NCI-H1694 treated with DMSO at 0.1 percent for 48 hours (cell line): ENCODE measurements at places on chromosomes 5 and 9.
A peak's percentile ranks its signal among the peaks of the same experiment; 100 is the strongest.

GRCh38 chr9:34341659-34342295 is 12.4 kb downstream of the NUDT2 start:
- DNase-seq: no peak

DNA sequence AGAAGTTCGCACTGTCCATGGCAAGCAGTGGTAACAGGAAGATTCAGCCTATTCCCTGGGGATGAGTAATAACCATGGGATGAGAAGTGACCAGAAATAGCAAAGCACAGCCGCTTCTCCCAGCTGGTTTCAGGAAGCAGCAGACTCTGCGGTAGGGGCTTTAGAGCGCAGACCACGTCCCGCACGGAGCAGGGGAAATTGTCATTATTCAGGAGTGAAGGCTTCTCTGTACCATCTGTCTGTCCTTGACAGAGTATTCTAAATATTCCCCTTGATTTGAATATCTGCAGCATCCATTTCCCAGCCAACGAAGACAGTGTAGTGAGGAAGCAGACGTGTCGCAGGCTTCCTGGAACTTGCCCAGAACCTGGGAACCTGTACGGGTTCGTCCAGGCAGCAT is 159.6 kb downstream of the NXNL2 start:
- DNase-seq: no peak

GRCh38 chr5:115126303-115126702 is 43.4 kb downstream of the TRIM36 start:
- DNase-seq: no peak

DNA sequence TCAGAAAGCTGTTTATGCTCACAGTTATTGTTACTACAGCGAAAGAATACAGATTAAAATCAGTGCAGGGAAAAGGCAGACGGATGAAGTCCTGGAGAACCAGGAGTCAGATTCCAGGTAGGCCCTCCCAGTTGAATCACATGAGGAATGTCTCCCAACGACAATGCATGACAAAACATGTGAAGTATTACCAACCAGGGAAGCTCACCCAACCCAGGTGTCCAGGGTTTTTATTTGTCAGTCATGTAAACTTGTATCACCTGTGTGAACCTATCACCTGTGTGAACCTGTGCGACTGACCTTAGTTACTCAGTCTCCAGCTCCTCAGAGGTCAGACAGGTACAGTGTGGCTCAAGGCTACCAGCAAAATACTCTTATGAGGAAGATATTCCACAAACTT is 63.9 kb downstream of the KIAA1958 start:
- no peak for DNase-seq

DNA sequence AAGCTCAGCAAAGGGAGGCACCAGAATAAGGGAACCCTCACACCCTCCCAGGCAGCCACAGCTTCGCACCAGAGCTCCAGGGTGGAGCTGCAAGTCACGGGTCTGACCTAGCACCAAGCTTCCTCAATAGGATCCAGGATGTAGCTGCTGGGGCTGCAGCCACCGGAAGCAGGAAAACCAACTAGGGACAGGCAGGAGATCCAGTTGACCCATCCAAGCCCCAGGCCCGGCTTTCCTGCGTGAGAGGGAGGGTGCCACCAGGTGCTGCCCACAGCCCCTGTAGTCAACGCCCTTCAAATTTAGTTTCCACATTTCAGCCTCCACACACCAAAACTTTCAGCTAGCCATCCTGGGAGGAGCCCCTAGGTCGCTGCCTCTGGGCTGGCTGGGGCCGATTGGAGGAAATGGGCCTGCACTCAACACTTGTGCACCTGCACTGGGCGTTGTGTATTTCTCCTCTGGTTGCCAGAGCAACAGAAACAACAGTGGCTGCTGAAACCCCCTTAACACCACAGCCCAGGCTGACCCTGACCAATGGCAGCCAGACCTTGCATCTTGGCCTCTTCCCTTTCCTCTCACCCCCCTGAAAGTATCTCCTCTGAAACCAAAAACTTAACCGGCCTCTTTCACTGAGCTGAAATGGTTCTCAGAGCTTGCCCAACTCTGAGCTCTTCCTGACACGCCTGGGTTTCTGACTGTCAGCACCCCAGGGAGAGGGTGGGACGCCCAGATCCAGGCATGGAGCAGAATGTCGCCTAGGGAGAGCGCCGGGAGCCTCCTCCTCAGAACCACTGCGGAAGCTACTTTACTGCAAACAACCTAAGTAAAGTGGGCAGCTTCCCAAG is 226.5 kb upstream of the MAP3K1 start:
- DNase-seq: no peak

DNA sequence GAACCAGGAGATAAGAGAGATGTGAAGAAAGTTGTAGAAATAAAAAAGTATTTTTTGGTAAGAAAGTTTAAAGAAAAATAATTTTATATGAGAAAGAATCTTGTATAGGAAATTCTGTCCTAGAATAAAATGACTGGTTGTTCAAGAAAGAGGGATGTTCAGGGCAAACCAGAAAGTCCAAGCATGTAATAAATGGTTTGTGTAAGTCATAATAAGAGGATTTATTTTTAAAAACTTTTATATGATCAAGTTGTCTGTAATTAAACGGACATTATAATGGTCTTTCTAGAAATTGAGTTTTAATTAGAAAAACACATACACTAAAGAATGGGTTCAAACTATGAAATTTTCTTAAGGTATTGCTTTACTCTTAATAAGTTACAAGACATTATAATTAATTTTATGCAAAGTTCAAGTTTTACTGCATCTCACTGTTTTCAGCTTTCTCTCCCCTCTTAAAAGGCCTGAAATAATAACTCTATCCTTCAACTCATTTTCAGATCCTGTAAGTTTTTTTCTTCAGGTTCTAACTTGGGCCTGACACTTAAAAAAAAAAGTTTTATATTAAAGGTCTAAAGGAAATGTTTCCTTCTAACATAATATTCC is 56.1 kb upstream of the ZNF300 start:
- no peak for DNase-seq

DNA sequence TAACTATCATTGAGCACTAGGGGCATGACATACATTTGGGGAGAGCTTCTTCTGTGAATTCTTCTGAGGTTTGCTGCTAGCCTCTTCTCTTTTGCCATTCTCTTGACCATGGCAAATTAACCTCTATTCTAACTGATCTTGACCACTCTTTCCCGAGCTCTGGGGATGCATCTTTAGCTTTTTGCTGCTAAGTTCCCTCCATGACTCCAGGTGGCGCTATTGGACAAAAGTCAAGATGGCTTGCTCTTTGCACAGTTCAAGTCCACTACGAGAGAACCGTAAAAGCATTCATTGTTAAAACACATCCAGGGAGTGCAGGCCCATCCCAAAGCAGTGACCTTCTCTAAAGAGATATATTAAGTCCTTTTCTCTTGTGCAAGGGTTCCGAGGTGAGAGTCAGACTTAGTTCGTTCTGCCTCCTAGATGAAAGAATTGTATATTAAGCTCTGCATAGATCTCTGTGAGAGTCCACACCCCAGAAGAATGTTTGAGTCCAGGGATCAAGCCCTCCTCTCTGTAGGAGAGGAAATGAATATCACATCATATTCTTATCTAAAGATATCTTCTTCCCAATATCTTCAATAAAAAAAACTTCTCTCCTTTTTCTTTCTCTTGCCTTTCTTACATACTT is 1152.9 kb upstream of the CDH6 start:
- peak; percentile 38 for DNase-seq

DNA sequence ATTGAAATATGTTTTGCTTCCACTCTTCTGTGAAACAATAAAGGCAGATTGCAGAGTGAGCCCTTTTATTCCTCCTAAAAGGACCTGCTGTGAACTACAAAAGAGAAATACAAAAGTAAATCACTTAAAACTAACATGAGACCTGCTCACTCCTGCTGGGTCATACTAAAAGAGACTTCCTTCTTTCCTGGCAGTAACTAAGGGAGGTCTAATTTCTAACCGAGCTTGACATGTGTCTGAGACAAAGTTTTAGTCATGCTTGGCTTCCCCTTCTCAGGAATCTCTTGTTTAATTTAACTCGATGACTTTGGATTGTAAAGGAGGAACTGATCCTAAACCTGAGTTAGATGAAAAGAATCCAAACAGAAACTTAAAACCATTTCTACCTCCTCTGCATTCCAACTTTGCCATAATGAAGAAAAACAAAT is 86.4 kb upstream of the CDH6 start:
- DNase-seq: no peak

DNA sequence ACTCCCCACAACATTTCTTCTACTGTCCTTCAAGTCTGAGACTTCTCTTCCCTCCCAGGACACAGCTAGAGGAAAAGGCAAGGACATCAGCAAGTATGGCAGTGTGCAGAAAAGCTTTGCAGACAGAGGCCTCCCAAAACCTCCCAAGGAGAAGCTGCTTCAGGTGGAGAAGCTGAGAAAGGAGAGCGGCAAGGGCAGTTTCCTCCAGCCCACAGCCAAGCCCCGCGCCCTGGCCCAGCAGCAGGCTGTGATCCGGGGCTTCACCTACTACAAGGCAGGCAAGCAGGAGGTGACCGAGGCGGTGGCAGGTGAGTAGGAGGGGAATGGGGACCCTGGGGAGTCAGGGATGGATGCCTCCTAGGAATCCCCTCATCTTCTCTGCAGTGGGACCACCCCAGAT is 24.4 kb downstream of the OLFML2A start:
- DNase-seq: no peak

DNA sequence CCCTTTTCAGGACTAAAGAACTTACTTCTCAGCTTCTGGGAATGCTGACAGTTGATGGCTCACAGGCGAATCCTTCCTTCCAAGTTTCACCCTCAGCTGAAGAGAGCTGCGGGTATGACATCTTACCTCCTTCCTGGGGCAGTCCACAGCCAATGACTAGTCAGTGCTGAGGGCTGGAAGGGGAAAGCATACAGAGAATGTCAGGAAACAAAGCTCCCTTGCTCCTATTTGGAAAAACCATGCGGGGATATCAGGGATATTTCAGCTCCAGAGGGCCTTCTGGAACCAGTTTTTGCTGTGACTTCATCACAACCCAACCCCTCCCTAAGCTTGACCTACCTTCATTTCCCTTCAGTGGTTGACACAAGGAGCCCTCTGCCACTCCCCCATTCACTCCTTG is 15.7 kb downstream of the FTMT start:
- DNase-seq: no peak

- no peak for DNase-seq
These were observed 36.3 kb upstream of the KCNN2 start for GRCh38 chr5:114325541-114325940.

- DNase-seq: no peak
These were observed 15.6 kb downstream of the OLFM1 start for GRCh38 chr9:135103001-135103446.

DNA sequence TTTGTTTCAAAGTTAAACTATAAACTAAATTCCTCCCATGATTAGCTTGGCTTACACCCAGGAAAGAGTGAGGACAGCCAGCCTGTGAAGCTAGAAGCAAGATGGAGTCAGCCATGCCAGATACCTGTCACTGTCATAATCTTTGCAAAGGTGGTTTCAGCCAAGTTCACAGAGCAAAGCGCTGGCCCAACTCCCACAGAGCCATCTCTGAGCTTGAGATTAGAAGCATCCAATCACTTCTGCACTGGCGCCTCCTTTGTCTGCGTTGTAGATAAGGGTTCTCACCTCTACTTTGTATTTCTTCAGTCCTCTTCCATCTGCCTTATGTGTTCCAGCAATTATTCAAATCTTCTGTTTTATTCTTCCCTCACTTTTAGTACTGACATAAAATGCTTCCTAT is 119.4 kb upstream of the ACO1 start:
- DNase-seq: no peak

GRCh38 chr5:127229185-127229889 is 61.3 kb upstream of the MEGF10 start:
- DNase-seq: no peak

GRCh38 chr5:6581559-6582426 is 51.1 kb downstream of the NSUN2 start:
- DNase-seq: no peak

DNA sequence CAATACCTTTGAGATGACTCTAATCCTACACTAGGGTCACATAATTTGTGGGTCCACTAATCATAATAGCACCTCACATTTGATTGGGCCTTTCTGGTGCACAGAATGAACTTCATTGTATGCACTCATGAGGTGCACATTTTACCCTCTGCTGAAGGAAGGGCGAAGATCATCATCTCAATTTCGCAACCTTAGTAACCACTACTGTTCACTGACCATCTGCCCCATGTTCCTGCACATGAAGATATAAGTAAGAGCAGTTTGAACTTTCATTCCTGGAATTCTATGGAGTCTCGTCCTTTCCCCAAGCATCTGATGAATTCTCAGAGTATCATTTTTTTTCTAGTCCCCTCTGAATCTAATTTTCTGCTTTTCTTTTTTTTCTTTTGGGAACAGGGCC is 21.2 kb downstream of the GAS1 start:
- DNase-seq: no peak

DNA sequence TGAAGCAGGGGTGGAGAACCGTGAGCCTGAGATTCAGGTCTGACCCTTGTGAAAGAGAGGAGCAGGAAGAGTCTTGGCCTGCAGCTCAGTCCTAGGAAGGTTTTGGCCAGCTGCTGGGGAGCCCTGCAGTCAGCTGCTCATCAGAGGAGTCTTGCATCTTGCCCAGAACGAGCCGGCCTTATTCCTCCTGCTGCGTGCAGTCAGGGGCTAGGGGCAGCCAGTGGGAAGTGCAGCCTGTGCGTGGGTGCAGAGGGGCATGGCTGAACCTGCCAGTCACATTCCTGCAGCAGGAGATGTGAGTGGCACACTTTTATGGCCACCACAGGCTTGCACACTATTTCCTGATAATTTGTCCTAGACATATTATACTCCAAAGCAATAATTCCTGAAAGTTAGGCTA is 278.7 kb downstream of the NPR3 start:
- no peak for DNase-seq

DNA sequence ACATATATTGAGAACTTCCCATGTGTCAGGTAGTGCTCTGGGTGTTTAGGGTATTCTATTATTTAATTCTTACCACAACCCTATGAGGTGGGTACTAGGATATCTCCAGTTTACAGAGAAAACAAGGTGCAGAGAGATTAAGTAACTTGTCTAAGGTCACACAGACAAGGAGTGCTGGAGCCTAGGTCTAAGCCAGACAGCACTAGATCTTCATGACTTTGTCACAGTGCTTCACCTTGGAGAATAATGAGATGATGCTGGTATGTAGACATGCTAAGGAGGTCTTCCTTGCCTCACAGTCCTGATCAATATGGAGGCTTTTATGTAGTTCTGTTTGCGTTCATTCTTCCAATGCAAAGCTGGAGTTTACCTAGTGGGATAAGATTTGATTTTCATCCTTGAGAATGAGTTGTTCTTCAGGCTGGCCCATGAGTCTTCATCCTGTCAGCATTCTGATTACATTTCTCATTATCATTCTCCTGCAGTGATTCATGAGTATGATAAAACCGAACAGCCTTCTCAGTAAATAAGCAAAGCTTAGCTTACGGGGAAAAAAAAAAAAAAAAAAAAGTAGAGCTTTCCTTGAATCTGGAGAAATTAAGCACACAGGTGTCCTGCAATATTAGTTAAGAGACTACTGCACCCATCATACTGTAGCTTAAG is 176.3 kb downstream of the C9orf152 start:
- DNase-seq: no peak

DNA sequence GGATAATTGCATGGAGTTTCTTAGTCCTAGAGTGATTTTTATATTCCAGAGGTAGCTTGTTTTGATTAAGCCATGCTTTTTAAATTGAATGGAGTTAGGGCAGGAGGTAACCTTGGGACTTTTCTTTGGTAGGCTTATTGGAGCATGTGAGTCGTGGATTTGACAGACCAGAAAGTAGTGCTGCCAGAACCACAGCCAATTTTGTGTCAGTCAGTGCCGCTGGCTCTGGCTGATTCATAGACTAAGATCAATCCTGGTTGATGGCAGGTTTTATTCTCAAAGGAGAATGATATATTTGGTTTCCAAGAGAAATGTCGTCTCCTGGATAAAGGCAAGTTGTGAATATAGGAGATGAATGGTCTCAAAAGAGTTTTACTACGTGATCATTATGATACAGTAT is 20.3 kb downstream of the RAI14 start:
- DNase-seq: no peak
